ENCODE measurements at places on chromosomes 6 and 20. TPM values are rescaled to one million over a fixed set of nuclear protein-coding genes. Genes with fewer than 3 reads are reported as not detected.

Gene CLPSL2
- total RNA-seq: not detected

Gene CGA
- not detected for total RNA-seq

Gene SCGN
- total RNA-seq: 13.8 TPM

Gene MEP1A
- total RNA-seq: not detected

Gene BCKDHB
- total RNA-seq: 30.7 TPM

Gene IYD
- total RNA-seq: 0.69 TPM

Gene F13A1
- 10.4 TPM for total RNA-seq

Gene STMND1
- total RNA-seq: 0.92 TPM

Gene PAX1
- total RNA-seq: not detected

Gene OPRL1
- total RNA-seq: 33.4 TPM

Gene SLC35A1
- total RNA-seq: 22.6 TPM

Gene PAK5
- total RNA-seq: 33.0 TPM

Gene RBPJL
- not detected for total RNA-seq

Gene AURKA
- total RNA-seq: 8.3 TPM

Gene TAF4
- total RNA-seq: 8.5 TPM

Gene LST1
- 6.0 TPM for total RNA-seq

Gene IRAK1BP1
- 23.1 TPM for total RNA-seq

Gene SPATA25
- 1.6 TPM for total RNA-seq

Gene ASIP
- total RNA-seq: not detected

Data from diencephalon (tissue), 1 donor.